Stimulated activated CD8-positive, alpha-beta memory T cell treated with anti-CD3 and anti-CD28 coated beads, Interleukin-15, amount 100 ng/mL, for 24 hours (primary cell): ENCODE measurements at places on chromosomes 7 and 10.

GRCh38 chr7:15178065-15178464, 275.5 kb upstream of the DGKB start:
- no peak for DNase-seq

- no peak for DNase-seq
Observed at GRCh38 chr7:71970725-71971124, 441.4 kb downstream of the CALN1 start.

- no peak for DNase-seq
Observed at GRCh38 chr7:135664046-135664589, 1.8 kb downstream of the STMP1 start.

DNA sequence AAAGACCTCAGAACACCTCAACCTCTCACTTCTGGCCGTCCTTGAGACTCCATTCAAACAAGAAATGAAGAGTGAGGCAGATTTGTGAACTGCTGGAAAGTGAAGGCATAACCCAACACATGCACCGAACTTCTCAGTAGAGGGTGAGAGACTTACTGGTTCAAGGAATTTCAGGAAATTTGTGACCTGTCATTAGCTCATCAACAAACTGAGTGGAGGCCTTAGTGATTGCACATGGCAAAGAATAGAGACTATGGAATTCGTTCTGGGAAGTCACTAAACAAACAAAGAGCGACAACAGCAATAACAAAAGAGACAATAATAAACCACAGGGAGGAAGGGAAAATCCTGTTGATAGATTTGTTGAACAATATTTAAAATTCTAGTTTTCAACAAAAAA, 125.0 kb upstream of the AKR1E2 start:
- DNase-seq, result no peak

- DNase-seq, result no peak
Observed at GRCh38 chr10:71434760-71435394, 38.2 kb downstream of the CDH23 start.

DNA sequence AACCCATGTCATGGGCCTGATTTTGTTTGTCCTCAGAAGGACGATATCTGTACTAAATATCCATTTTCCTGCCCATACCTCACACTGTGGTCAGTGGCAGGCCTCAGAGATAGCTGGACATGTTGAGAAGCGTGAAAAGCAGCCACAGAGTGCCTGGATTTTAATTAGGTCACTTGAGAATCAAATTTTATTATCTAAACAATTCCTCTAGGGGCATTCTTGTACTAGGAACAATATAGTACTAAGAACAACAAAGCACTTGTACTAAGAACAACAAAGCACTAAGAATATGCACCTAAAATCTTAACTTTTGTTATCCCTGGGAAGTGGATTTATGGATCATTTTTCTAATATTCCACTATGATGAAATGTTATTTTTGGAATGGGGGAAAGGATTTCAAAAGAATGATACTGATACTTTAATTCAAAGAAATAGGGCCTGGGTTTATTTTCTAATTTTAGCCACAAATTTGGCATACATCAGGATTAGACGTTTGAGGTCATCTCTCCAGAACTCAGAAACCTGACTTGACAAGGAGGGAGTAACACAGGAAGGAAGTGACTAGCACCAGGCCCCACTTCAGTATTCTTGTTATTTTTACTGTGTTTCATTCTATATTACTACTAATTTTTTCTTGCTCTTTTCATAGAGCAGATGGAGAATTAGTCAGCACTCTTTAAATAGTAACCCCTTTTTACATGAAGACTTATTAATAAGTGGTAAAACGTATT, 112.2 kb downstream of the EXOC4 start:
- no peak for DNase-seq

- DNase-seq, result no peak
Observed at GRCh38 chr10:124242365-124242764, 149.0 kb upstream of the CHST15 start.

GRCh38 chr10:116733566-116733965, 8.8 kb downstream of the HSPA12A start:
- no peak for DNase-seq

GRCh38 chr7:19491371-19491770, 217.5 kb downstream of the POLR1F start:
- DNase-seq, result no peak

GRCh38 chr10:74223755-74224529, 72.9 kb downstream of the ADK start:
- DNase-seq, result no peak

DNA sequence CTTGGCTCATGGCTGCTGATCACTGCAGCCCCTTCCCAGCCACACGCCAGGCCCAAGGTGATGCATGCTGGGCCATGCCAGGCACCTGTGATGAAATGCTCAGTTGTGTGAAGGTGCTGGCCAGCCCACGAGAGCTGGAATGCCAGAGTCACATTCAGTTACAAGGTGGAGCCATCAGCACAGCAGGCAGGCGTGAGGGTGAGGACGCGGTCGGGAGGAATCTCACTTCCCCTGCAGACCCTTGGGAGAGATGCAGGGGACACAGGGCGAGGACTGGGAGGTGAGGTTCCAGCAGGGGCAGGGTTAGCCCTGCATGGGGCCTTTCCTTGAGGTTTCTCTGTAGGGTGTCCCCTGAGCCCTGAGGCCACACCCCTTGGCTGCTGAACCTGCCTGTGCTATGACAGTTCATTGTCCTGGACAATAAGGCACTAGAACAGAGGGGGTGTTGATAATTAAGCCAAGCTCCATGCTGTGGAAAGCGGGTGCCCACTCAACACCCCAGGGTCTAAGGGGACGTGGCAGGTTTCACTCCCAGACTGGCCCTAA, 82.4 kb downstream of the ADARB2 start:
- DNase-seq, result no peak

DNA sequence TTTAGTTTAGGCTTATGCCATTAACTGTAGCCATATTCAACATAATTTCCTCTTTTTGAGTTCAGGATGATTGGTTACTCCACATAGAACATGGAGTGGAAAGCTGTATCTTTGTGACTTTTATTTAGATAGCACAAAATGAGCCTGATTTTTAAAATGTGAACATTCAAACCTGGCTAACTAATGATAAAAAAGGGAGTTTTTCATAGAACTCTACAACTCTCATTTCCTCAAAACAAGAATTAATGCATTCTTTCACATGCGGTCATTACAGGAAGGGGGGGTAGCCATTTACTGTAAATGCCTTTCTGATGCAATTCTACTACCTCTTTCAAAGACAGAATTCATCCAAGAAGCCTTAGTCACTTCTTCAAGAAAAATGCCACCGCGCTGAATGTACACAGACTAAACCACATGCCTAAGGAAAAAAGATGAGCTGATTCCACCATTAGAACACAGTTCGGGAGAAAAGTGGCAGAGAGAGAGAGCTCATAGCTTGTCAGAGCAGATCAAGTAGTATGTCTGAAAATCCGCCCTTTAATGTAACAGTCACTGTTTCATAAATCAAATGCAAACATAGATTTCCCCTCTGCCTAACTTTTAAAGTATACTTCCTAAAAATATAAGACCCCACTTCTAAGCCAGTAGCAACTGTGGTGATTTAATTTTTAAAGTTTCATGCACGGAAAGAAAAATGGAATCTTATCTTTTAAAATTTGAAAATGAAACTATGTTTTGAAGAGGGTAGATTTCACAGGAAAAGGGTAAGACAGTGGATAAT, 226.4 kb upstream of the KLF14 start:
- DNase-seq, result no peak

DNA sequence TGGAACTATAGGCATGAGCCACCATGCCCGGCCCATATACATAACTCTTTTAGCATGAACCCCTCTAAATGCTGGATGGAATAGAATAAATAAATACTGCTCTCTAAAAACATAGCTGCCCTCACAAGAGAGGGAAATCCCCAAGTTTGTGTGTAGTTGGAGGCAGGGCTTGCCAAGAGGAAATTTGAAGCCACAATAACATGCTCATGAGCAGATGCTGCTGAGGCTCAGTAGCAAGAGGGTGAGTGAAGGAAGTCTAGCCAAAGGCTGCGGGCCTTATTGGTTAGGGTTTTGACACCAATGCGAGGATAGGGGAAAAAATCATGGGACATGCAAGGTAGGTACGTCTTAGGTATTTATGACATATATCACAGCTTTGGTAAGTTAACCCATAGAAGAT, 17.3 kb downstream of the TPK1 start:
- DNase-seq, result no peak

DNA sequence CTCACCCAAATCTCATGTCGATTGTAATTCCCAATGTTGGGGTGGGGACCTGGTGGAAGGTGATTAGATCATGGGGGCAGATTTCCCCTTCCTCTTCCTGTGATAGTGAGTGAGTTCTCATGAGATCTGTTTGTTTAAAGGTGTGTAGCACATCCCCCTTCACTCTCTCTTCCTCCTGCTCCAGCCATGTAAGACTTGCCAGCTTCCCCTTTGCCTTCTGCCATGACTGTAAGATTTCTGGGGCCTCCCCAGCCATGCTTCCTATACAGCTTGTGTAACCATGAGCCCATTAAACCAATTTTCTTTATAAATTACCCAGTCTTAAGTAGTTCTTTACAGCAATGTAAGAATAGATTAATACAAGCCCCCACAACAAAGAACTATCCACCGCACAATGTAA, 109.9 kb upstream of the JAZF1 start:
- DNase-seq, result no peak

GRCh38 chr7:132614428-132615318, 38.4 kb upstream of the PLXNA4 start:
- DNase-seq, result no peak

DNA sequence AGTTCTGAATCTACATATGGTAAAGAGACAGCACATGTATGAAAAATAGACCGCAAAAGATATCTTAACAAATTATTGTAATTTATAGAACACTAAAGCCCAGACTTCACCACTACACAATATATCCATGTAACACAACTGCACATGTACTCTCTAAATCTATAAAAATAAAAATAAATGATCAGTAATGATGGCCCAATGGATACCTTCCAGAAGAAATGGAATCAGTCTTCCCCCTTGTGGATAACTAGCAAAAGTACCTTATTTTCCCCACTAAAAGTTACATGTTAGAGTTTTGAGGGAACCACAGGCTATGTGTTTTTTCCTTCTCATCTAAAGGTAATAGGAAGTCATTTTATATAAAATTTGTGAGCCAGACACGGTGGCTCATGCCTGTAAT, 25.7 kb downstream of the C7orf25 start:
- no peak for DNase-seq

DNA sequence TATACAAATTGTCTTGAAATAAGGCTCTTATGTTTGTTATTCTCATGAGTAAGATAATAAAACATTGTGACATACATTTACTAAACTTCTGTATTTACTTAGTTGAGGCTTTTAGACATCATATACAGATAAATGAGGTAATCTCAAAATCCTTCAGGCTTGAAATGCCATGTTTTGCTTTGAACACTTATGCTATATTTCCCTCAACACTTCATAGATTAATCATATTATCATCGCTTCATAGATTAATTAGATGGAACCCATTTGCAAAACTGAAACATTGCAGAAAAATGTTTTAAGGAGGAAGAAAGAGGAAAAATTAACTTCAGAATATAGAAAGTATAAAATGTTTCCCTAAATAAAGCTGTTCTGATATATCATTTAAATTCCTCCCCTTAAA, 165.0 kb upstream of the CNTNAP2 start:
- DNase-seq, result no peak

DNA sequence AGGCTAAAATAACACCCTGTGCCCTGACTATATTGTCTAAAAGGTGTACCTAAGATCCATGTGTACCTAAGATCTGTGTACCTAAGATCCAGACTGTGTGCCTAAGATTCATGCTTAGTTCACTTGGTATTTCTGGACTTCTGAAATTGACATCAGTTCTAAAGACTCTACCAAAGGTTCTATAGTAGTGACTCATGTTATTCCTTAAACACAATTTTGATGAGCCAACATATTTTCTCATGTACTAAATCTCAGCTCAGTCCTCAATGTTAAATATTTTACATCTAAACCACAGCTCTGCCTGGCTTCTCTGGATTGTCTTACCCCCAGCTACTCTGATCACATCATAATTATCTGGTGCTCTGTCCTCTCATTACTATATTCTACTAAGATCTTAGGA, 802.3 kb upstream of the SORCS1 start:
- no peak for DNase-seq

DNA sequence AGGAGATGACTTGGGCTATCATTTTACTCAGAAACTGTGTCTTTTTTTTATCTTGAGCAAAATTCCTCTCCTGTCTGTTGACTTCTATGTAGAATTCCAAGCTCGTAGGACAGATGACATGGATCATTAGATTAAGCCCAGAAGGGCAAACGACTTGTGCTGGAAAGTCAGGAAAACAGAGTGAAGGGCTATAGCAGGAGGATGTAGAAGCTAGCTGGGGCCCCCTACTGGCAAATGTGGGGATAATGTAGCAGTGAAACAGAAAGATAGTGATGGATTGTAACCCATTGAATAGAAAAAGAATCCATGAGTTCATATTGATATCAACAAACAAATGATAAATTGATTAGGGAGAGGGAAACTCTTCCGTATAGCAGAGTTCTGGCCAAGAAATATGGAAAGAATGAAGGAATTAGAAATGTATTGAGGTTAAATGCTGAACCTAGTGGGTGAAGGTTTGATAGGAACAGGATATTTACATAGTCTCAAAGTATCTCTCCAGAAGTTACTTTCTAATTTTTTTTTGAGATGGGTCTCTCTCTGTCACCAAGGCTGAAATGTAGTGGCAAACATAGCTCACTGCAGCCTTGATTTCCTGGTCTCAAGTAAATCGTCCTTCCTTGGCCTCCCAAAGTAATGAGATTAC, 103.6 kb downstream of the LYZL1 start:
- no peak for DNase-seq

DNA sequence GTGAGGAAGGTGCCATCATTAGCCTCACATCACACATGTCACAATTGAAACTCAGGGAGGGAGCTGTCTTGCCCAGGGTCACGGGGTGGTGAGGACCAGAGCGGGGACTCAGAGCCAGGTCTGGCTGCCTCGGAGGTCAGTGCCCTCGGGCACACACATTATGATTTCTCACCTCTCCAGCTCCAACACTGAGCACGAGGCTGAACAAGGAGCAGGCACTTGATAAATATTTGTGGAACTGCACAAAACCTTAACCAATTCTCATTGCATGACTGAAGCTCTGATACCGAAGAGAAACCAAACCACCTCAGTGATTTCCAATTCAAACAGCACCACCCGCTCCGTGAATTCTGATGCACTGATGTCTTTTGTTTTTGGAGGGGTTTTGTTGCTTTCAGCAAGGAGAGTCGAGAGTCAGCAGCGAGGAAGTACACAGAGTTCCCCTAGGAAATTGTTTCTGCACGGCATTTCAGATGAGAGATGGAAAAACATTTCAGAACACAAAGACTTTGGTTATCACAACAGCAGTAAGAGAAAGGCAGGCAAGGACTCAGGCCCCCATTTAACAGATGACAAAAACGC, 55.3 kb upstream of the ZMIZ1 start:
- DNase-seq, result no peak
